ENCODE measurements at places on chromosomes 7 and 10.

GRCh38 chr7:148481971-148482626 lies 108.5 kb upstream of the C7orf33 start:
- DNase-seq = no peak

- no peak for DNase-seq
Measured at GRCh38 chr7:5217851-5218331, 27.9 kb downstream of the WIPI2 start.

GRCh38 chr10:132971448-132972148 lies 29.2 kb upstream of the CFAP46 start:
- DNase-seq = no peak

GRCh38 chr7:27196287-27196767 lies 3.6 kb downstream of the HOXA13 start:
- peak; percentile 93 for DNase-seq

Measured in activated CD4-positive, alpha-beta T cell treated with anti-CD3 and anti-CD28 coated beads, Interleukin-2, amount 10 ng/mL, durations not matched to agents 24 days and 14 days (primary cell).